Tibial nerve (tissue), 4 donors: ENCODE measurements at places on chromosomes 12 and 14. TPM values are rescaled to one million over a fixed set of nuclear protein-coding genes. Genes with fewer than 3 reads are reported as not detected.

The CCDC175 gene
- not detected for total RNA-seq

The SLC10A1 gene
- total RNA-seq, result not detected

The PLEKHD1 gene
- not detected for total RNA-seq

The TMTC1 gene
- total RNA-seq, result 111 TPM

The KRT7 gene
- total RNA-seq, result 8.5 TPM

The RASSF9 gene
- total RNA-seq, result 3.6 TPM

The SDS gene
- 0.90 TPM for total RNA-seq

The ETFBKMT gene
- 7.9 TPM for total RNA-seq

The MTHFD1 gene
- total RNA-seq, result 52.0 TPM

The PLEKHG3 gene
- total RNA-seq, result 33.3 TPM

The CTDSP2 gene
- 121 TPM for total RNA-seq

The GRIP1 gene
- 3.0 TPM for total RNA-seq

The KLRG1 gene
- total RNA-seq, result 7.9 TPM

The LGR5 gene
- 11.1 TPM for total RNA-seq

The ACOT4 gene
- total RNA-seq, result 2.6 TPM

The TPPP2 gene
- not detected for total RNA-seq

The CD69 gene
- total RNA-seq, result 5.9 TPM

The GARIN6 gene
- not detected for total RNA-seq

The SLCO1B1 gene
- total RNA-seq, result not detected

The DHH gene
- total RNA-seq, result 55.5 TPM

The CLEC9A gene
- not detected for total RNA-seq

The FANCM gene
- total RNA-seq, result 6.5 TPM

The DPF3 gene
- 0.22 TPM for total RNA-seq

The NFYB gene
- total RNA-seq, result 61.4 TPM
